ENCODE measurements at places on chromosomes 5 and 9.

DNA sequence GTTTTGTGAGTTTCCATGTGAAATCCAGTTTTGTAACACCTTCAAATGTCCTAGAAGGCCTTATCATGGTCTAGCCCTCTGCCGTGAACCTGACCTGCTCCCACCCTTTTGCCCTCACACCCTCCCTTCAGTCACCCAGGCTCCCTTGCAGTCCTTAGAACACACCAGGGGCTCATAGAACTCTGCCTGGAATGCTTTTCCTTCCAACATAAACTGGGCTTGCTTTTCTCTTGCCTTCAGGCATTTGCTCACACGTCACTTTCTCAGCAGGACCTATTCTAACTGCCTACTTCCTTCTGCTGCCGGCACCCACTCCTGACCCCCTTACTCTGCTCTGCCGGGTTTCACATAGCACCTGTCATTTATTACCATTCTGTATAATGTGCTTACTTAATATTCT is 111.9 kb downstream of the PDE8B start:
- DNase-seq, result no peak

DNA sequence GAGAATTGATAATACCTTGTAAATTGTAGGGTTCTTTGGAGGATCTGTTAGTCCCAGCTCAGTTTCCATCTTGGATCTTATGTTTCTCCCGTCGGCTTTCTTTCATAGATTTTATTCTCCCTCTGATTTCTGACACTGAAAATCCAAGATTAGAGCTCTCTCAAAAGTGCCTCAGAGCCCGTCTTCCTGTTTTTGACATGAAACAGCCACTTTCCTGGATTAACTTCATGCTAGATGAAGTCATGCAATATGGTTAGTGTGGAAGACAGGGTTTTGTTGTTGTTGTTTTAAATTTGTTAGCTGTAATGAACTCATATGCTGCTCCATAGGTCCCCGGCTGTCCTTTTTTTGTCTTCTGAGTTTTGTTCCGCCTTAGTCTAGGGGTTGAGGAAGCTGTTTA is 51.6 kb upstream of the ZFR start:
- DNase-seq, result no peak

GRCh38 chr5:142925795-142926194 is 155.6 kb downstream of the ARHGAP26 start:
- DNase-seq, result no peak

DNA sequence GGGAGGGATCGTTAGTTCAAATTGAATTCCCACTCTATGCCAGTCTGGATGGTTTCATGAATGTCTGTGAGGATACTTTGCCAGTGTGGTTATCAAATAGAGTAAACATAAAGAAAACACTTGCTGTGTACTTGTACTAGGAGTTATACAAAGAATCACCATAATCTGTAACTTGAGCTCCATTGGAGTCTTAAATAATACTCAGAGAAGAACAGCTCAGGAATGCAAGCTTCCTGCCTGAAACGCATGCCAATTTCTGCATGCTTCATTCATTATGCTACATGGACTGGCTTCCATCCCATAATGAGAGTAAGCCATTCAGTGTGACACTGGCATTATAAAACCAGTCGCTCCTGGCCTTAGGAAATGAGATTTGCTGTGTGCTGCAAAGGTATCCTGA is 351.4 kb downstream of the SEMA5A start:
- no peak for DNase-seq

DNA sequence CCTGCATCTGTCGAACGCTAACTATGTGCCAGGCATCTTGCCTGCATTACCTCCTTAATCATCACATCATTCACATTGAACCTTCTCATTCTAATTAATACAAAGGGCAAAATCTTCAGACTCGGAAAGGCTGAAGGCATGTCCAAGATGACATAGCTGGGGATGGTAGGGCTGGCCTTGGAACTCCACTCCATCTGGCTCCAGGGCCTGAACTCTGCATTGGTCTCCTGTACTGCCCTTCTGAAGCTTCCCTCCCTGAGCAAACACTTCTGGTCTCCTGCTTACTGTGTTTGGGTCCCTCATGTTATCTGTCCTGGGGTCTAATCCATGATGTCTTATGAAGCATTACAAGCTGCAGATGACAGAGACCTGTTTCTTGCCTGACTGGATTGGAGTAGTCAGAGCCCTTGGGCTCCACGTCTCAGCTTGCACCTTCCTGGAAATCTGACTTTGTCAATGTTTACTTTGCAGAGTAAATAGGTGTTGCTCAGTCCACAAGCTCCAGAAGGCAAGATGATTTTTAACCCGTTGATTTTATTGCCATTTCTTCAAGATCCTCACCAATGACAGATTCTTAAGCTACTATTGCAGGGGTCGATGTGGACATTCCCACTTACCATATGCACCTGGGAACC is 106.1 kb downstream of the GALNT10 start:
- no peak for DNase-seq

GRCh38 chr5:180491496-180491895 is 2.7 kb upstream of the CNOT6 start:
- DNase-seq, result no peak

GRCh38 chr5:128290152-128290858 is 206.7 kb downstream of the SLC12A2 start:
- DNase-seq, result no peak

- no peak for DNase-seq
These were observed 121.9 kb downstream of the FGF18 start for GRCh38 chr5:171541341-171541776.

- DNase-seq, result no peak
These were observed 121.3 kb upstream of the OSMR start for GRCh38 chr5:38724301-38725030.

DNA sequence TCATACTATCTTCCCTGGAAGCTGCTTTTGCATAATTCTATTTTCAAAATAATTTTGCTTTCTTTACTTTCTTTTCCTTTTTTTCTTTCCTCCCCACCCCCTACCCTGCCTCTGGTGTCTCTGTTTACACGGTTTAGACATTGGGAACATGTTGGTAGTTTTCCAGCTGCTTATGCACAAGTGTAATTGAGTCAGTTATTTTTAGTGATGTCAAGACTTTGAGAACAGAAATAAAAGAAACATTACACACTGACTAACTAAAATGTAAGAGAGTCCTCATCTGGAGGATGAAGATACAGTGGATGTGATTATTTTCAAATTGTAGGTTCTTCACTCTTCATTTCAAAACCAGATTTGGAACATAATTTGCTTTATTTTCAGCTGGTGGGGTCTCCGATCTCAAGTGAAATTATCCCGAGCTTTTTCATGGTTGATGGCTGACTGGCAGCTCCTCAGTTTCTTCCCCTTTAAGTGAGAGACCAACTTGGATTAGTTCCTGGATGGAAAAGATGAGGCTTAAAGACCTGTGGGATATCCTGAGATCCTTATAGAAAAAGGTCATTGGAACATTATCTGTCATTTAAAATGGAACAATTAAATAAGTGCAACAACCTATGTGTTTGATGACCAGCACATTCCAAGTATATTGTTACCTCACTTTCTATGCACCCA is 154.4 kb upstream of the ZNF462 start:
- DNase-seq, result no peak

- DNase-seq, result no peak
These were observed 372.6 kb upstream of the PRR16 start for GRCh38 chr5:120091376-120091948.

GRCh38 chr9:134054891-134055811 is 12.7 kb downstream of the BRD3 start:
- DNase-seq, result no peak

GRCh38 chr5:105794578-105794977 is 1876.2 kb downstream of the EFNA5 start:
- no peak for DNase-seq

- DNase-seq, result no peak
These were observed 47.3 kb downstream of the UHRF2 start for GRCh38 chr9:6460189-6460768.

DNA sequence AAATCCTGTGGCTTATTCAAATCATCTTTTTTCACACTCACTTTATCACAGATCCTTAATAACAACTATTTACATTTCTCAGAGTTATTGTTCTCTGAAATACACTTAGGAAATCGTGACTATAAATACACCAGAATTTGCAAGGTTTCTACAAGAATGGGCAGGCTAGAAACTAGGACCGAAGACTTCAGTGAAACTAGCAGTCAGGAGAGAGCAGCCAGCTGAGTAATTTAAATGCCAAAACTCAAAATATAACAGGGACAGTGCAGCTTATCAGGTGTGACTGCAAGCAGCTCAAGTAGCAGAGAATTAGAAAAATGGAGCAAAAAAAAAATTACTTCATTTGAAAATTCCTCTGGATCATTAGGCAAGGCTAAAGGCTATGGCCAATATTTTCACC is 719.3 kb upstream of the ZNF608 start:
- no peak for DNase-seq

DNA sequence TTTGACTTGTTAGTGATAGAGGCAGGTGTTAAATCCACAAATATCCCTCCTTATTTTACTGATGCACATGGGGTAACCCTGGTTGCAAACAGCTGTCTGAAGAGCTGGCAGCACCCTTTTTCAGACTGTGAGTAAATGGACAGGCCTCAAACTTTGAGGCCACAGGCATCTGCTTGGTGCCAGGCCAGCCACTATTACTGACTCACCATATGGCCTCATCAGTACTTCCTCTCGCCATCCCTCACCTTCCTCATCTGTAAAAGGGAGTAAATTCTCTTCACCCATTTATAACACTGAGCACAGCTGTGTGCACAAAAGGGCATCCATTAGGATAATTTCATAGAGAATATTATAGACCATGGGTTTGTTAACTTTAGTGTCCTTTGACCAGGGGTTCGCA is 11.9 kb upstream of the TNIP1 start:
- DNase-seq, result no peak

DNA sequence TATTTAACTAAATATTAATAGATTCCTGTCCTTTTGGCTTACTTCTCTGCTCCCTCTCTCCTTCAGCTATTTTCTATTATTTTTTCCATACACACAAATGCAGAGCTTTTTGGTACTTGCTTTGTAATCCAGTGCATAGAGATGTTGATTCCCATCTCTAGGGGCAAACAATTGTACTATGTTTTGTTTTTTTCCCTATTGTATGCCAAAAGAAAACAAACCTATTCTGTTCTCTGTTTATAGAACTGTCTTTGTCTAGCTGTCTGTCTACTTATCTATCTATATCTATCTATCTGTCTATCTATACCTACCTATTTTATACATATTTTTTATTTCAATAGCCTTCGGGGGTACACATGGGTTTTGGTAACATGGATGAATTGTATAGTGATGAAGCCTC is 121.6 kb upstream of the LIFR start:
- DNase-seq, result no peak

- no peak for DNase-seq
These were observed 224.1 kb downstream of the CACNA1B start for GRCh38 chr9:138101444-138102234.

GRCh38 chr5:65932676-65933075 is 6.3 kb downstream of the ERBIN start:
- DNase-seq, result no peak

- no peak for DNase-seq
These were observed 43.1 kb downstream of the PDE6A start for GRCh38 chr5:149901511-149901910.

GRCh38 chr5:131959906-131960305 is 14.4 kb upstream of the MEIKIN start:
- DNase-seq, result no peak

- no peak for DNase-seq
These were observed 101.0 kb downstream of the USP20 start for GRCh38 chr9:129936222-129936621.

DNA sequence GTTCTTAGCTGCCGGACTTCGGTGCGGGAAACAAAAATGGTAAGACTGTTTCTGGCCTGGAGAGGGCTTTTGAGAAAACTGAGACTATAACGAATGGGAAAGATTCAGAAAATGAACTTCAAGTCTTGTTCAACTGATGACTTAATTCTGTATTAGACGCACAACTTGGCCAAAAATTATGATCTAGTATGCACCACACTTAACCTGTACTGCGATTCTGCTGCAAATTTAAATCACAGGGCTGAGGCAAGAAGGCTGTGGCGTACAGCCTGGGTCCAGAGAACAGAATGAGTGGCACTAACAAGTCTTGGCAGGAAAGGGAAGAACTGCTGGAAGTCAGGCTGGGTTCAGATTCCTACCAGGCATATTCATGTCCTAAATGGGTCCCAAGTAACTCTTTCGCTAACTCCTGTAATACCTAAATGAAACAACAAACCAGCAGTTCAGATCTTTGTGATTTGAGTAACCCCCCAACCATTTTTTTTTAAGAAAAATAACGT is 781 bp upstream of the COL23A1 start:
- no peak for DNase-seq

- DNase-seq, result no peak
These were observed 69.7 kb upstream of the NEURL1B start for GRCh38 chr5:172571413-172571812.

DNA sequence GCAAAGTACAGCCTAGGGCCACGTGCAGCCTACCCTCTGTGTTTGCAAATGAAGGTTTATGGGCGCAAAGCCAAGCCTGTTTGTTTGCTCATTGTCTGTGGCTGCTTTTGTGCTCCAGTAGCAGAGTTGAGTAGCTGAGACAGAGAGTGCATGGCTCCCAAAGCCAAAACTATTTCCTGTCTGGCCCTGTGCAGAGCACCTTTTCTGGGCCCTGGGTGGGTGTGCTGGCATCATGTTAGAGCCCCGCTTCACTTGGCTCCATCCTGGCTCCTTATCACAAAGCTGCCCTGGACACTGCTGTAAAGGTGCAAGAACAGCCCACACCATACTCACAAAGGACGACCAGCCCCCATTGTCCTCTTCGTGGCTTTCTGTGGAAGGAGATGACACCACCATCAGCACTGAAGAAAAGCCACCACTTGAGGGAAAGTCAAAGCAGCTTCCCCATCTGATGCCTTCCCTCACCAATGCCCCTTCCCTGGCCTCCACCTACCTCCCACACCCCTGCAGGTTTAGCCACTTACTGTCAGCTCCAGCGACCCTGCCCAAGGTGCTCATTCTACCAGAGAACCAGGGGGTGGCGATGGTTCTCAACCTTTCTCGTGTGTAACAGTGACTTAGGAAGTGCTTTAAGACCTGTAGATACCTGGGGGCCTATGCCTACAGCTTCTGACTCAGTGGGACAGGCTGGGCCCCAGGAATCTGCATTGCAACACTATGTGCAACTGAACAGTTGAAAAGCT is 23.4 kb downstream of the LCP2 start:
- no peak for DNase-seq

- DNase-seq, result no peak
These were observed 538.5 kb upstream of the TUSC1 start for GRCh38 chr9:26216702-26217101.

DNA sequence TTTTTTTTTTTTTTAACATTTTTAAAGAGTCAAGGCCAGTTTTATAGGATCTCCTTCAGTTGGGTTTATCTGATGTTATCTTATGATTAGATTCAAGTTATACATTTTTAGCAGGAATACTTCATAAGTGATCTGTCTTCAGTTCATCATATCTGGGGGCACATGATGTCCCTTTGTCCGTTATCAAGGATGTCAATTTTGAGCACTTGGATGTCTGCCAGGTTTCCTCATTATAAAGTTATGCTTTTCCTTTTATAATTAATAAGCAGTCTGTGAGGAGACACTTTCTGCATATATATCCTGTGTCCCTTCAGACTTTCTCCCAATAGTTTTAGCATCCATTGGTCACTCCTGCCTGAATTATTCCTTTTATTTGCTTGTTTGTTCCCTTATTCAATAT is 11.8 kb downstream of the HDHD3 start:
- no peak for DNase-seq
